Tibial artery (tissue), 4 donors: ENCODE measurements at places on chromosomes 2 and 18.

DNA sequence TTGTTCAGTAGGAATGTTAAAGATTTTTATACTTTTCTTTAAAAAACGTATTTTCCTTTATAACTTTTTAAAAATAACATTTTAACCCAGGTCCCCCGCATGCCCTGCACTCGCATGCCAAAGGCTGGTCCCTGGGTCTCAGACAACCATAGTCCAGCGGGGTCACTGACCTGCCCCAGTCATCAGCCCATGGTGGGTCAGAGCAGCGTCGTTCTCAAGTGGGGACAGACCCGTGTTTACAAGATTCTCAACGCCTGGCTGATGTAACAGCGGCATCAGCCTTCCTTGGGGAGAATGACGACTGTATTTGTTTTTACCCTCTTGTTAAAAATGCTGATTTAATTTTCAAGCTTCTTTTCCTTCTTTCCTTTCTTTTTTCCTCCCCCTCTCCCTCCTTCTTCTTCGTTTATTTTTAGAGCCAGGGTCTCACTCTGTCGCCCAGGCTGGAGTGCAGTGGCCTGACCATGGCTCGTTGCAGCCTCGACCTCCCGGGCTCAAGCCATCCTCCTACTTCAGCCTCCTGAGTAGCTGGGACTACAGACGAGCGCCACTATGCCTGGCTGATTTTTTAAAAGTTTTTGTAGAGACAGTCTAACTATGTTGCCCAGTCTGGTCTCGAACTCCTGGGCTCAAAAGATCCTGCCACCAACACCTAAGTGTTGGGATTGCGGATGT, 1.0 kb upstream of the EFHD1 start:
- no peak for DNase-seq

DNA sequence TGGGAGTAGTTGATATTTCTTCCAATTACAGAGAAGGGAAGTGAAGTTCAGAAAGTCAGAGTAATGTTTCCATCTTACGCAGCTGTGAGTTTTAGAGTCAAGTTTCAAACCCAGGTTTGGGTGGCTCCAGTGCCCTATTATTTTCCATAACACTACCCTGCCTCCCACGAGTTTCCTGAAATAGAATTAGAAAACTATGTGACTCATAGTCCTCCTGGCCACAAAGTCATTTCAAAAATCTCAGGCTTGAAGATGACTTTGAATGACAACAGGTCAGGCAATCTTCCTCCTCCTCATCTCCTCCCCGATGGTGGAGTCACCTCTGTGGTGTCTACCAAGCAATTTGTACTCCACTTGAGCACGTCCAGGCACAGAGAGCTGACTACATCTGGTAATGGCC, 212.3 kb upstream of the TRIB2 start:
- no peak for DNase-seq

GRCh38 chr2:145638675-145639074, 1118.8 kb upstream of the ZEB2 start:
- no peak for DNase-seq

- peak; percentile 84 for DNase-seq
Measured at GRCh38 chr2:62999905-63000304, 50.7 kb upstream of the OTX1 start.

- no peak for DNase-seq
Measured at GRCh38 chr2:207937823-207938222, 87.5 kb downstream of the PLEKHM3 start.

DNA sequence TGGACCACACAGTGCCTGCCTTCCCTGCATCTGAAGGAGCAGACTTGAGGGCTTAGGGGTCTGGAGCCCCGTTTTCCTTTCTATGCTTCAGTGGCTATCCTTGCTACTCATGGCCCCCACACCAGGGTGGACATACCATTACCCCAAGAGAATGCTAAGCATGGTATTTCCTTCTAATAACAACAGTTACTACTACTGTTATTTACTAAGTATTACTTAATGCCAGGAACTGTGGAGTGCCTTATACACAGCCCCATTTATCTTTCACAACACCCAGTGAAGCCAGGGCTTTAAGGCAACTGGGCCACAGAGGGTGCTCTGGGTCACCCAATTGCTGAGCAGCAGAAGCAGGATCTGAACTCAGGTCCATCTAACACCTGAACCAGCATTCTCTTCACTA, 5.8 kb upstream of the PAX8 start:
- no peak for DNase-seq

GRCh38 chr18:74945774-74946545, 263.0 kb downstream of the PTGR3 start:
- DNase-seq = no peak

DNA sequence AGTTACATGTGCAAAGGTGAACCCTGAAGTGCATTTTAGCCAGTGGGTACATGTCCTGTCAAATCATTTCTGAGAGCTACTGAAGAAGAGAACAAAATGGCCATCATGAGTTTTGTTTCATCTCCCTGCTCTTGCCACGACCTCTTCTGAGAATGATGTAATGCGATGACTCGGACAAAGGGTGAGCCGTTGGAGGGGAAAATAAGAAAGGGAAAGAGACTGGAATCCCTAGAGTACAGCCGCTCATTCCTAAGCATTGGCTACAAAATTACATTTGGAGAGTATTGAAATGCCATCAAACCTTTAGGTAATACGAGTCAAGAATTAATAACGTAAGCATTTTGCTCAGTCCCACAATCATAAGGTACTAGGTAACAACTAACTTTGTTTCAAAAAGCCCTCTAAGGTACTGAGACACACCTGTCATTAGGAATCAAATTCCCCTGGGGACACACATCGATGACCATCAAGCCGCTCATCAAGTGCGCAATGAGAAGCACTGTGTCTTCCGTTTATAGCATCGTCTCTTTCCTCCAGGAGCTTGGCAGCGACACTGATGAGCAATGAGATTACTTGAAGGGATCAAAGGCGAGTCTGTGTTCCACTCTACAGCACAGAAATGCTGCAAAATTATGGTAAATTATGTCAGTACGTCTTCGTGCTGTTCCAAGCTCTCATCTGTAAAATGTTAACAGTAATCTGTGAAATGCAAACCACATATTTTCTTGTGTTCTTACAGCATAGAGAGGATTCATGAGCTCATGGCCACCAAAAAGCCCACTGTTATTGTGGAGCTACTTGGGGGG, 97.3 kb upstream of the PIEZO2 start:
- no peak for DNase-seq

GRCh38 chr2:21916934-21917522, 793.3 kb downstream of the TDRD15 start:
- DNase-seq = no peak
